ENCODE measurements at places on chromosomes 2 and 18.

DNA sequence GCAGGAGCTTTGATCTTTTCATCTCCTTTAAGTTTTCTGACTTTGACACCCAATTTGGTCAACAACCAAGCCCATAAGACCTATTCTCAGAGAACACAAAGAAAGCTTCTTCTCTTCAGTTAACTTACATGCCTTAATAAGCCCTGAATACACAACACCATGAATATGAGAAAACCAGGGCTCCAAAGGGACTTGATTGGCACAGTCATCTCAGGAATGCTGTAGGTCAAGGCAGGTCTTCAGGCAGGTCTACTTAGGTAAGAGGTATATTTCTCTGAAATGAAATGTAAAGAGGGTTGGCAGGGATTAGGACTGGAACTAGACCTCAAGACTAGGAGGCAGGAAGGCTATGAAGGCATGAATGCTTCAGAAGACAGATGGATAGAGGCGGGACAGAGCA, 24.4 kb upstream of the EIF2AK3 start:
- no peak for DNase-seq

GRCh38 chr18:2223849-2224248, 347.5 kb downstream of the METTL4 start:
- DNase-seq: no peak

GRCh38 chr2:77578354-77578753, 56.2 kb upstream of the LRRTM4 start:
- DNase-seq: no peak

GRCh38 chr2:105136394-105136793, 98.5 kb downstream of the MRPS9 start:
- DNase-seq: no peak

DNA sequence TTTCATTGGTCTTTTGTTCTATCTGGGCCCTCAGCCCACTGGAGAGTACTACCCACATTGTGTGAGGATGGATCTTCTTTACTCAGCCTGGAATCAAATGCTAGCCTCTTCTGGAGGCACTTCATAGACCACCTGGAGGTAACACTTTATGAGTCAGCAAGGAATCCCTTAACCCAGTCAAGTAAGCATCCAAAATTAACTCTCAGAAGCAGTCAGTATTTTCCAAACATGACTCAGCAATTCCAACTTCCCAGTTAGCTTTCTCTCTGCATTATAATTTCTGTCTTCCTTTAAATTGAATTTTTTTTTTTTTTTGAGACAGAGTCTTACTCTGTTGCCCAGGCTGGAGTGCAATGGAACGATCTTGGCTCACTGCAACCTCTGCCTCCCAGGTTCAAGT, 142.7 kb downstream of the ACKR3 start:
- no peak for DNase-seq

DNA sequence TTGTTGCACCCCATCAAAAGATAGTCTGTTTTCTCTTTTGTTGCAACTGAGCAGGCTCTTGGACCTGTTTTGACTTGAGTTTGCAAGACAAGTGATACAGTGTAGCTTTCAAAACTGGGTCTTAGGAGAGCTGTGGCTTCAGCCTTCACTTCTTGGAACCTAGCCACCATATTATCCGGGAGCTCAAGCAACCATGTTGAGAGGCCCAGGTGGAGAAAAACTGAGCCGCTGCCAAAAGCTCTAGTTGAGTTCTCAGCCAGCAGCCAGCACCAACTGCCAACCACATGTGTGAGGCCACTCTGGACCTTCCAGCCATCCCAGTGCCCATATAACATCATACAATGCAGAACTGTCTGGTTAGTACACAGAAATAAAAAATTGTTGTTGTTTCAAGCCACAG, 5.4 kb downstream of the CACNB4 start:
- no peak for DNase-seq

DNA sequence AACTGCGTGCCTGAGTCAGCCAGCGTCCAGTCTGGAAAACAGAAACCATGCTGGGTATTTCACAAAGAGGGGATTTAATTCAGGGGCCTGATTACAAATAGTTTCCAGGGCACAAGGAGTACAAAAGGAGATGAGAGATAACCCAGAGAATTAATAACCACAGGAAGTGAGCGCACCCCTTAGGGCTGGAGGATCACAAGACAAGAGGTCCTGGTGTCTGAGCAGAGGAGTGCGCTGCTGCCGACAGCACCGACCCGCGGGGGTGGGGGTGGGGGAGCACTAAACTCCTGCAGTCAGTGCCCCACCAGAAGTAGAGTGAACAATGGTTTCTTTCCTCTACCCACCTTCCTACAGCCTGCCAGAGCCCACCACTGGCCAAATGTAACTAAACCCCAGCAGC, 20.8 kb upstream of the MAL start:
- DNase-seq: no peak

GRCh38 chr2:216485237-216485636, 13.4 kb upstream of the RPL37A start:
- no peak for DNase-seq

GRCh38 chr2:147037048-147037447, 807.8 kb upstream of the ACVR2A start:
- DNase-seq: no peak

Data from HS-5 (cell line).